IPS-NIHi11 (cell line): ENCODE measurements at places on chromosomes 3 and 15.

DNA sequence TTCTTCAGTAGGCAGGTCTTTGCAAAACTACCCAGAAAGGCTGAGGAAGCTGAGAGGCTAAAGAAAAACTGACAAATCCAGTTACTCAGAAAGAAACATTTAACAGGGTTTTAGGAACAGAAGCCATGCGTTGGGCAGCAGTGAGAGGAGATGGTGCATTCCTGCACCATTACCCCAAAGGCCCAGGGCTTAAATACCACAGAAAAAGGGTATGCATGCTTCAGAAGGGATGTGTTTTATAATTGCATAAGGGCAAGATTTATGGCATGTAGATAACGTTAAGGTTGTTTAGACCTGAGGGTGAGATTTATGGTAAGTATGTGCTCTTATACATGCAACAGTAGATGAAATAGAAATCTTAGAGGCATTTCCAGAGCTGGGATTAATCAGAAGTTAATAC is 10.0 kb downstream of the C3orf52 start:
- no peak for DNase-seq

- no peak for DNase-seq
Observed at GRCh38 chr3:15065550-15066007, 464 bp upstream of the MRPS25 start.

- DNase-seq: no peak
Observed at GRCh38 chr15:91264651-91265351, 164.7 kb downstream of the SV2B start.

- DNase-seq: no peak
Observed at GRCh38 chr3:73068419-73068818, 7.0 kb downstream of the EBLN2 start.

GRCh38 chr15:74847432-74847831 is 4.5 kb upstream of the ULK3 start:
- DNase-seq: no peak

- no peak for DNase-seq
Observed at GRCh38 chr3:187822402-187822801, 77.1 kb upstream of the BCL6 start.

DNA sequence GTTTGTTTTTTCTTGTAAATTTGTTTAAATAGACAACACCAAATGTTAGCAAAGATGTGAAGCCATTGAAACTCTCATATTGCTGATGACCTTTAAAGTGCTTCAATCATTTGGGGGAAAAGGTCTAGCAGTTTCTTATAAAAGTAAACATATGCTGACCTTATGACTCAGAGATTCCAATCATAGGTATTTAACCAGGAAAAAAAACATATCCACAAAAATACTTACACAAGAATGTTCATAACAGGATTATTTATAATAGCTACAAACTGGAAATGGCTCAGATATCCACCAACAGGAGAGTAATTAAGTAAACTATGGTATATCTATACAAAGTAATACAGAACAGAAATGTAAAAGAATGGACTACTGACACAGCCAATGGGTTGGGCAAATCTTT is 27.1 kb upstream of the RORA start:
- no peak for DNase-seq

DNA sequence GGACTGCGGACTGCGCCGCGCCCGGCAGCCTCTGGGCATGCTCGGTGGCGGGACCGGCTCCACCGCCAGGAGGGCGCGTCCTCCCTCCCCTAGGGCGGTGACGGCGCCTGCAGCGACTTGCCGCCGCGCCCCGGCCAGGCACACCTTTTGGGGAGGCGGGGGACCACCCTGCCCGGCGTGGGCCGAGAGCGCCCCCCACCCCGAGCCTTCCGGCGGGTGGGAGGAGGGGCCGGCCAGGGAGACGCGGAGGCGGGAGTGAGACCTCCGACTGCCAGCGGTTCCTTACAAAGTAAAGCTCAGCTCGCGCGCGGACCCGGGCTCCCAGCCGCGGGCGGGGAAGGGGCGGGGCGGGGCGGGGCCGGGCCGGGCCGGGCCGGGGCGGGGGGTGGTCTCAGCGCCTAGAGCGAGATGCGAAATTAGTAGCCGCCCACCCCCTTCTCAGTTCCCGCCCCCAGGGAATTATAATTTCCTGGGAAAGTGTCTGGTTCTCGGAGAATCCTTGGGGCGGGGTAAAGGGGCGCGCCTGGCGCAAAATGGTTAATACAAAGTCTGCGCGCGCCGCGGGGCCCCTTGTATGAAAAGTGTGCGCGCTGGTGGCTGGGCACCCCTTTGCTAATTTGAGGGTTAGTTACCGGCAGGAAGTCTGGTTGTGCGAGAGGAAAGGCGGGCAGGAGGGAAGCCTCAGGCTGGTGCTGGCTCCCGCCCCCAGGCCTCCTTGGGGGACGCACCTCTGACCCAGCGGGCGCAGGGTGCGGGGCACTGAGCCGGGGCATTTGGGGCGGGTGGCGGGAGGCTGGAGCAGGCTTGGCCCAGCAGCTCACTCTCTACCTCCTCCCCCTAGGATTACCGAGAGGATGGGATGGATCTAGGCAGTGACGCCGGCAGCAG is 224.8 kb upstream of the IL12A start:
- peak; percentile 86 for DNase-seq

DNA sequence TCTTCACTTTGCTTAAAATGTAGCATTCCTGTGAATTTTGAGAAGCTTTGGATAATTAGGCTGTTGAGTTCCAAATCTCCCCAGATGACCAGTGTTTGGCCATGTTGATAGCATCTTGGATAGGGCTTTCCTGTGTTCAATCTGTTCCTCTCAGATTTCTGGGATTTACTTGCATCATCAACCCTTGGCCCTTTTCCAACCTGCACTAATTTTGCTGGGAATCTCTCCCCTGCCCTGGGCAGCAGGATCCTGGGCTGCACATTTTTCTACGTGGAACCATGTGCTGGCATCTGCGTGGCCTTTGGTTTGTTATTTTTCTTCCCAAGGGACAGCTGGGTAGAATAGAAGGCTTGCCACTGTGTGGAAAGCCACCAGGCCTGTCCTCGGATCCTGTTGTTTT is 75.4 kb upstream of the PLXNA1 start:
- no peak for DNase-seq
